Mesendoderm (in vitro differentiated cells): ENCODE measurements at places on chromosomes 6 and 20.

- DNase-seq, result peak; percentile 17
Observed at GRCh38 chr6:110538416-110539160, 62.2 kb upstream of the SLC22A16 start.

GRCh38 chr6:135212935-135213334 lies 31.8 kb downstream of the MYB start:
- DNase-seq, result no peak

- no peak for DNase-seq
Observed at GRCh38 chr6:44538807-44539201, 151.3 kb downstream of the CDC5L start.

DNA sequence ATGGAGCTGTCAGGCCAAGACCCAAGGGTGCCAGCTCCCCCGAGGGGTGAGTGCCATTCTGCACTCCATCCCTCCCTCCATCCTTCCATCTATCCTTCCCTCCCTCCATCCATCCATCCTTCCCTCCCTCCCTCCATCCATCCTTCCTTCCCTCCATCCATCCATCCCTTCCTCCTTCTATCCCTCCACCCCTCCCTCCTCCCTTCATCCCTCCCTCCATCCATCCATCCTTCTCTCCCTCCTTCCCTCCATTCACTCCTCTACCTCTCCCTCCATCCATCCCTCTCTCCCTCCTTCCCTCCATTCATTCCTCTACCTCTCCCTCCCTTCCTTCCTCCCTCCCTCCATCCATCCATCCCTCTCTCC lies 41.3 kb upstream of the MRGBP start:
- no peak for DNase-seq

DNA sequence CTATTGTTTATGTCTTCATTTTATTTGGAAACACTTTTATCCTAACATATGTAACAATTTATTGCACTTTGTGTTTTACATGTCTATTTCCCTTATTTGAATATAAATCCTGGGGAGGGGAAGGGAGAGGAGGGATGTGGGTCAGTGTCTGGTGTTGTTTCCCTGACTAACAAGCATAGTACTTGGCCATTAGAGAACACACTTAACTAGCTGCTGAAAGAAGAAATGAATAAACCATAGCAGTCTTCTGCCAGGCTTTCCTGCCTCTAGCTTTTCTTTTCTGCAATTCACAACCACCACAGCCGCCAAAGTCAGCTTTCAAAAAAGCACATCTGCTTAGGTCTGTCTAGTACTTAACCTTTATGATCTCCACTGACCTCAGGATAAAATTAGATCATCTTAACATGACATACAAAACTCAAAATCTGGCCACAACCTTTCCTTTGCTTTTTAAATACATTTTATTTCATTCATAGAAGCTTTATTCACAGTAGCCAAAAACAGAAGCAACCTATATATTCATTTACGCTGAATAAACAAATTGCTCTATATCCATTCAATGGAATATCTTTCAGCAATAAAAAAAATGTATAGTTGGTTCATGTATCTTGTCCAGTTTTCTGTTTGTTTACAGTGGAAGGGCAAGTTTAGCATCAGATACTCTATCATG lies 16.3 kb downstream of the PDSS2 start:
- no peak for DNase-seq

- DNase-seq, result no peak
Observed at GRCh38 chr6:32554116-32554965, 24.3 kb upstream of the HLA-DRB5 start.

- peak; percentile 57 for DNase-seq
Observed at GRCh38 chr6:52503851-52504781, 72.7 kb downstream of the TRAM2 start.

DNA sequence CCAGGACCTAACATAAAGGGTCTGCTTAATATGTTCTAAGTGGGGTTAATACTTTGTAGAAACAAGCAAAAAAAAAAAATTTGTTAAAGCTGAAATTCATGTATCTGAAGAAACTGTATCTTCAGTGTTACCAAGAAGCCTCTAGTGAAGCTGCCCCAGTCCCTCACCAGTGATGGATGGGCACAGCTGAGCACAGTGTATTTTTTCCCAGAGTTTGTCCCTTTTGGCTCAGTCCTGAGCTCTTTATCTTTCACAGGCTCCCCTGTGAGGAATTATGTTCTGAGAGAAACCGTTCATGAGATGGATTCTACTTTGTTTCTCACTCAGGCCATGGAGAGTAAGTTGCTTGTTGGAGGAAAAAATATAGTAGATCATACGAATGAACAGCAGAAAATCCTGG lies 38.4 kb downstream of the KIF3B start:
- no peak for DNase-seq
